ENCODE measurements at places on chromosomes 2 and 18. TPM values are rescaled to one million over a fixed set of nuclear protein-coding genes. Genes with fewer than 3 reads are reported as not detected.

DNA sequence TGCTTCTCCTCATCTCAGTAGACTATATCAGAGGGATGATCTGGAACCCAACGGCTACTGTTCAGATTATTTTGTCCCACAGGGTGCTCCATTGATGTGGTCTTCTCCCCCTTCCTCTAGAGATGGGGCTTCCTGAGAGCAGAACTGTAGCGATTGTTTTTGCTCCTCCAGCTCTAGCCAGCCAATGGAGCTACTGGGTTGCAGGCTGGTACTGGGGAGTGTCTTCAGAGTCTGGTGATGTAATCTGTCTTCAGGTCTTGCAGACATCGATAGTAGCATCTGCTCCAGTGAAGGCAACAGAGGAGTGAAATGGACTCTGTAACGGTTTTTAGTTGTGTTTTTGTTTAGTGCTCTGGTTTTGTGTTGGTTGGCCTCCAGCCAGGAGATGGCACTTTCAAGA is 621.9 kb downstream of the RNF144A start:
- no peak for DNase-seq

DNA sequence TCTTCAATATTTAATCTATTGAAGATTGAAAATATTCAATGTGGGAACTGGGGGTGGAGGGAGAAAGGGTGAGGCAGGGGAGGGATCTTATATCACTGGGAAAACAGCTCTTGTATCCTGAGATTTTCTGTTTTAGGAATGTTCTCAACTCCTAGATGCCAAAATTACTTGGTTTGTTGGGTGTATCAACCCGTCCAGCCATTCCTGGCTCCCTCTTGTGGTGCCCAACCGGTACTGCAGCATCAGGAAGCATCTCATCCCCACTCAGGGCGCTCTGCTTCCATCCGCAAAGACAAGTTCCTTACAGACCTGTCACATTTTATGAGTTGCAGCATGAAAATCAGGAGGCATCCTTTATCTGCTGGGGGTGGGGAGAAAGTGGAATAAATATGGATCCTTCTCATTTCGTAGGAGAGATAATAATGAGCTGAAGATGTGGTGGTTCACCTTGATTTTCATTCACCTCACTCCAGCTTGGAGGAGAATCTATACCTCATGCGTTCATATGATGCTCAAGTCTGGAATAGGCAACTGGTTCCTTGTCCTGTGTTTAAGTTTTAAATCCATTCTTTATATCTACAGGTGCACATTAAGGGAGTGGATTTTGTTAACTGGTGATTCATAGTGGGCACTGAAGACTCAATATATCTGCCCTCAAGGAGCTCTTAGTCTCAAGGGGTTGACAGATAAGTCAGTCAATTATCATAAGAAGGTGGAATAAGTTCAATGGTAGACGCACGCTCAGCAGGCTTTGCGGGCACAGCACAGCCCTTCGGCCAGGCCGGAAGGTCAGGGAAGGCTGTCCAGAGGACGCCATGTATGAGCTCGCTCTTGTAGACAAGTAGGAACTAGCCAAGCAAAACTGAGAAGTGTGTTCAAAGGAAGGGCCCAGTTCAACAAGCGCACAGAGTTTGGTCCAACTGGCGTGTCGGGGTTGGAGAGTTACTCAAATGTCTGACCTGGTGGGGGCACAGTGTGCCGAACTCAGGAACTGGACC is 127.3 kb downstream of the RNF144A start:
- DNase-seq, result peak; percentile 81

The PROKR1 gene
- total RNA-seq, result not detected

The CTAGE1 gene
- total RNA-seq, result not detected

DNA sequence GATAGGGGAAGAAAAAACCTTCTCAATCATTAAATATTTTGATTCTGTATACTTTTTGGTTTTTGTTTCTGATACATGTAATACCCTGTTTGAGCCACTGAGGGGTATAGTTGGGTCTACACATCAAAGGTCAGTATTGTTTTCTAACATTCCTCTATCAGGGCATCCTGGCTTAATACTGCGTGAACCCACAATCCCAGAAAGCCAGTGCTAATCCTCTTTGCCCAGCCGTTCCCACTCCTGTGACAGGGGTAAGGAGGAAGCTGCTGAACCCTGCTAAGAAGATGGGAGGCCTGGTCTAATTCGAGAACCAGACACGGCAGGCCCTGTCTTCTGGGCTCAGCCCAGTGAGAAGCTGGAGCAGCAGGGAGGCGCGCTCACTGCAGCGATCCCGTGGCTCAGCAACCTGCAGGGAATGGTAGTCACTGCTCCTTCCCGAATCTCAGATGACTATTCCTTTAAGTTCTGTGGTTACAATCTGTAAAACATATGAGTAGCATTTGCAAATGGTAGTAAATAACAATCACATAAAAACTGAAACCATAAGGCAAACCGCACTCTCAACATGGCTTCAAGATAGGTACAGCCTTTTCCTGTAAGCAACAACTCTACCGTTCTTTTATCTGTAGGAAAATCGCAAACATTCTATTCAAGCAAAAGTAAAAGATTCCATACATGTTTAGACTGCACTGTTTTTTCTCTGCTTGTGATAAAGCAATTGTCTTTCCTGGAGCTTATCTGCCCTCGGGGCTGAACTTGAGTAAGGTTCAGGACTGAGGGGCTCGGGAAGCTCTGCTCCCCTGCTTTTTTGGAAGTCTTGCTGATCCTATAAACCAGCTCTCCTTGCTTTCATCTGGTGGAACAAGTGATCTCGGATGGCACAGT is 87.0 kb downstream of the EPB41L3 start:
- DNase-seq, result no peak

- DNase-seq, result no peak
These were observed 67.1 kb downstream of the MEMO1 start for GRCh38 chr2:31943636-31944225.

DNA sequence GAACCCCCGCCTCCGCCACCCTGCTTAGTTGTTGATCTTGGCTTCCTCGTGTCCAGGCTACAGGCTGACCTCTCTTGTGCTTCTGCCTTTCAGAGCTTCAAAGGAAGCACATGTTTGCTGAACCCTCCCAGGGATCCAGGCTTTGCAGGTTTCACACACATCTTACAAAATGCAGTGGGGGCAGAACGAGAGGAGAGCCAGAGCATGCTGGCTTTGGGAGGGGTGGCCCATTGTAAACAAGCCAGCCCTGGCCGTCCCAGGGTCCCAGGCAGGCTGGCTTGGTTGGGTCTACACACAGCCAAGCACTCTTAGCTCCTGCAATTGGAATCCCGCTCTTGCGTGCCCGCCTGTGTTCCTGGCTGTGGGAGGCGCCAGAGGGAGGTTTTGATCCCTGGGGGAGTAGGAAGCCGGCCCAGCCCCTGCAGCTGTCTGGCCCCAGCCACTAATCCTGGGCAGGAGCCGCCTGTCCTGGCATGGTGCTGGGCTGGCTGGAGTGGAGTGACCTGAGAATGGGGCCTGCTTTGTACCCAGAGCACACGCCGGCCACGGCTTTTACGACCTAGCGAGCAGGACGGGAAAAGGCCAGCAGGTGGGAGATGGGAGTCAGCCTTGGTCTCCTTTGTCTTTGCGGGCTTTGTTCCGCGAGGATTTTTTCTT is 53.9 kb downstream of the SH3BP4 start:
- peak; percentile 74 for DNase-seq

GRCh38 chr2:25548601-25549000 is 124.8 kb downstream of the DTNB start:
- DNase-seq, result no peak

GRCh38 chr2:74618410-74619083 is 29.6 kb downstream of the M1AP start:
- DNase-seq, result no peak

Measured in Right ventricle myocardium superior (tissue), 1 donor.